ENCODE measurements at places on chromosomes 4 and X. TPM values are rescaled to one million over a fixed set of nuclear protein-coding genes. Genes with fewer than 3 reads are reported as not detected.
A peak's percentile ranks its signal among the peaks of the same experiment; 100 is the strongest.

The ELK1 gene
- total RNA-seq: 17.7 TPM

- peaks cover 53% of the 10 kb centered on the region for H3K4me1 ChIP-seq
- peak overlapping the region; percentile 100 for H3K27ac ChIP-seq
- H3K36me3 ChIP-seq: no peaks in the 10 kb centered on the region
Measured at GRCh38 chrX:44873415-44874276, 658 bp downstream of the KDM6A start.

DNA sequence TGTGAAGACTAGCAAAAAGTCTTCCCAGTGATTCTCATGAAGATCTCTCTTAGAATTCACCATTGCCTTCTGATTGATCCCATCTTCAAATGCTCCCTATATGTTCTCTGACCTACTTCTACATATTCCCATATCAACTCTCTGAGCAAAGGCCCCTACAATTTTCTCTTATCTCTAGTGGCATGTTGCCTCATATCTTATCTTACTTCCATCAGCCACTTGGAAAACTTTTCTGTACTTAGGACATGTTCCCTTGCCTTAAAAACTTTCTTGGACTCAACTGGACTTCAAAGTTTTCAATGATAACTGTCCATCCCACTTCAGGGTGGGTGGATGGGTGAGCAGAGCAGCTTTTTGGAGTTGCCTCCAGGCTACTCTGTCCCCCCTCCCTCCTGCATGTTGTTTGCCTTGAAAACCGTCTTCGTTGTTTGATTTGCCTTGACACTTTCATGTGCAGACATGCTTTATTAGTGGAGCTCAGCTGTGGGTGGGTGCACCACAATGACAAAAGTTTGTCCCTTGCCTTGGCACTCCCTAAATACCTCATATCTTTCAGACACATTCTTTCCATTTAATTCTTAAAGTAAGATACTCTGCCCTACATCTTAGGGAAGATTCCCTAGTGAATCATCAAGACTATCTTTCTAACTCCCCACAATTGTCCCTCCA is 18.3 kb upstream of the USP27X start:
- no peaks in the 10 kb centered on the region for H3K27me3 ChIP-seq
- H3K4me1 ChIP-seq: no peaks in the 10 kb centered on the region

The CCNG2 gene
- total RNA-seq: 22.7 TPM

GRCh38 chrX:17046478-17047097 is 100.1 kb downstream of the REPS2 start:
- H3K27me3 ChIP-seq: no peaks in the 10 kb centered on the region
- H3K4me1 ChIP-seq: no peaks in the 10 kb centered on the region
- H3K36me3 ChIP-seq: peaks cover 13% of the 10 kb centered on the region
- peak overlapping the region; percentile 8 for H3K27ac ChIP-seq
- DNase-seq: peak; percentile 85
- no peak overlapping the region for H3K4me3 ChIP-seq

The DCAF8L2 gene
- total RNA-seq: not detected

The ADH1C gene
- 427 TPM for total RNA-seq
